ENCODE measurements at places on chromosomes 12 and 14.

- DNase-seq, result no peak
Observed at GRCh38 chr12:125208942-125209341, 143.7 kb downstream of the AACS start.

GRCh38 chr12:184811-185575, 29.0 kb downstream of the SLC6A12 start:
- no peak for DNase-seq

DNA sequence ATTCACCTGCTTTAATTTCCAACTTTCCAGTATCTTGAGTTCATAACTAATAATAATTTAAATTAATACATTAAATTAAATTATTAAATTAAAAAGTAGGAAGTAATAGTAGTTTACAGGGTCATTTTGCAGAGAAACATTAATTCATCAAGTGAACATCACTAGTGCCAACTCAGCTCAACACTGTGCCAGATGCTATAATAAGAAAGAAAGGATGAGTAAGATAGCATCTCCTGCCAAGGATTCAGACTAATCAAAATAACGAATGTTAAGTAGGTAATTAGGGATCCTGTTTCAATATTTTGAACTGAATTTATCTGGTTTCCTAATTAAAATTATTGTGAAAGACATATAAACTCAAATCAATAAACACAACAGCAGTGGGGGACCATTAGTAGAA, 596.7 kb downstream of the SLC6A15 start:
- no peak for DNase-seq

DNA sequence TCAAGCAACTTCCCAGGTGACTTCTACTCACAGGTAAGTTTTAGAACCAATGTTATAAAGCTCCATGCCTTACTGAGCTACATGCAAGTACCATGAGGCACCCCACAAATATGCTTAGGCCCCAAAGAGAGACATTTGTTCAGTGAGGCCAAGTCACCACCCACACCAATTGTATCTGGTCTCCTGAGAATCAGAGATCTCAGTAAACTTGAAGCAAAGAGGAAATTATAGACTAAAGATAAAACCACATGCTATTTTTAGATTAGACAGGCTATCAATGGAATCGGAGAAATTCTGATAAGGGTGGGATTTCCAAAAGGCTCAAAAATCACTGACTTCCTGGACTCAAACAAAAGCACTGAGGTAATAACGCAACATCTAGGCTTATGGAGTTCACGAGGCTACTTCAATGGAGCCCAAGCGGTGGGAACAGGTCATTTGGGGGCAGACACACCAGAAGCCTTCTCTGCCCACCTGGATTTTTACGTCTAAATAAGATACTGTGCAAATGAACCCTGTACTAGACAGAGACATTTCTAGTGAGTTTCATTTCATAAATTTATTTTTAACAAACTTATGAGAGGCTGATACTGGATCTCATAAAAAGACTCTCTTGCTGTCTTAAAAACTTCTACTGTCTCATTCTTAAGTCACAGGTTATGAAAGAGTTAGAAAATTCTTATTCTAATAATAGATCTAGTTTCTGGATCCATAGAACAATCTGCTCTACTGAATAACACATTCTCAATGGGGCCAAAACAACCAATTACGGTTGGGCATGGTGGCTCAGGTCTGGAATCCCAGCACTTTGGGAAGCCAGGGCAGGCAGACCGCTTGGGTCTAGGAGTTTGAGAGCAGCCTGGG, 7.7 kb downstream of the SLC15A4 start:
- DNase-seq, result no peak

GRCh38 chr12:66352197-66352596, 49.9 kb downstream of the HELB start:
- DNase-seq, result no peak

DNA sequence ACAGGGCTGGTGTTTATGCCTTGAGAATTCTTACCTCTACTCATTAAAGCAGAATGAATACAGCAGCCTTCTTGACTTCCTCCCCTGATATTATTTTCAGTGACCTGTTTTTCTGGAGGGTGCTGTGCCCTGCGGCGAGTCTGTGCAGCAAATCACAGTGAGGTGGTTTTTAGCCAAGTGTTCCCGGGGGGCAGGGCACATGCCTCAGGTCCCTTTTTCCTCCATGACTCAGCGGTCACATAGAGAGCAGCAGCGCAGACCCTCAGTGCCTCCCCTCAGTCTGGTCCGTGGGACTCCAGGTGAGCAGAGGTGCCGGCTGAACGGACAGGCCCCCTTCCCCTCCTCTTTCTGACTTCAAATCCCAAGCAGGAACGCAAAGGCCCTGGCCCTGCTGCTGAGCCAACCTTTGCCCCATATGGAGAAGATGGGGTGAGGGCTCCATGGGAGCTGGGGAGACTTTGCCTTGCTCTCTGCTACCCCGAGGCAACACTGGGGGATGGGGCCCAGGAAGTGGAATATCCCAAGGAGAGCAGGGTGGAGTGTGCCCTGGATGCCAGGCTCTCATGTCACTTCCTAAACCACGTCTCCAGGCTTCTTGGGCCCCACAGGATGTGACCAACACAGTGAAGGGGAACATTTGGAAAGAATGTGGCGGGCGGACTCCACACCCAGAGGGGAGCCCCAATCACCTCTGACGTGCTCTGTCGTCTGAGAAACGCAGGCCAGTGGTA, 90.0 kb downstream of the DHRS2 start:
- no peak for DNase-seq

- DNase-seq, result no peak
Observed at GRCh38 chr14:55131370-55132137, 2.5 kb downstream of the LGALS3 start.

DNA sequence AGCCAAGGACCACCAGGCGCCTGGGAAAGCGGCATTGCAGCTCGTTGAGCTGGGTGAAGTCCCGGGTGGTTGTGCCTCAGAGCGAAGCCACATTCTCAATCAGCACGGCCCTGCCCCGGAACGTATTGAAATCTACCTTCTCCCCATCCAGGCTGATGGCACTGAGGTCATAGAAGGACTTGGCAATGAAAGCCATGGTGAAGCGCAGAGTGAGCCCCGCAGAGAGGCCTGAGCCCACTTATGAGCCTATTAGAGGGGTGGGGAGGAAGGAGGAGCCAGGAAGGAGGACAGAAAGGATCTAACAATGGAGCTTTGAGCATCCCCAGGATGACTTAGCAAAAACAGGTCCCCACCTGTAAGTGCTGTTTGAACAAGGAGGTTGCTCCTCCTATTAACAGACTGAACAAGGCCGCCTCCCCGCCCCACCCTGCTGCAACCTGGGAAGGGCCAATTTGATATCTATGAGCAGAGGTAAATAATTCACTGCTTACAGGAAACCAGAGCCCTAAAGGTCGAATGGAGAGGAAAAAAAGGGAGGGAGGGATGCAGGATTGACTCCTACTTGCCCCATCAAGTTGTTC, at the start of gene GPX2:
Gene GPX2 (minus strand): TSS at position 215 of the 581 bp plus-strand sequence. CDS start 19 bp downstream, at position 196.
- peak; percentile 82 for DNase-seq

- no peak for DNase-seq
Observed at GRCh38 chr14:73232984-73233383, 4.3 kb upstream of the PAPLN start.

- no peak for DNase-seq
Observed at GRCh38 chr14:101635749-101636560, 74.7 kb downstream of the DIO3 start.

DNA sequence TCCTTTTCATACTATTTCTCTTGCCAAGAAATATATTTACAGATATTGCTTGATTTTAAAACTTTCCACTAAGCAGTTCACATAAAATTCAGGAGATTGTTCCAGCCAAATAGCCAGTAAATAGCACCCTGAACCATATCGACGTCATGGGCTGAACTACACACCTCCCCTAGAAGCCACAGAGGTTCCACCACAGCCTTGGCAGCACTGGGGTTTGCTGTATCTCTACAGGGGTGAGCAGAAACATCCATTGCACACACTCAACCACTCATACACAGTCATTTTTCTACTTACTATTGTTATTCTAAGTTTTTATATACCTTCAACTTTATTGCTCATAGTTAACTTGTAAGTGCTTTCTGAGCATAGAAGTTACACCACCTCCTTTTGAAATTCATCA, 8.1 kb upstream of the EIF2S3B start:
- no peak for DNase-seq

- DNase-seq, result no peak
Observed at GRCh38 chr12:59036973-59037762, 116.9 kb upstream of the LRIG3 start.

- DNase-seq, result no peak
Observed at GRCh38 chr12:123721245-123721644, 9.1 kb downstream of the ATP6V0A2 start.

DNA sequence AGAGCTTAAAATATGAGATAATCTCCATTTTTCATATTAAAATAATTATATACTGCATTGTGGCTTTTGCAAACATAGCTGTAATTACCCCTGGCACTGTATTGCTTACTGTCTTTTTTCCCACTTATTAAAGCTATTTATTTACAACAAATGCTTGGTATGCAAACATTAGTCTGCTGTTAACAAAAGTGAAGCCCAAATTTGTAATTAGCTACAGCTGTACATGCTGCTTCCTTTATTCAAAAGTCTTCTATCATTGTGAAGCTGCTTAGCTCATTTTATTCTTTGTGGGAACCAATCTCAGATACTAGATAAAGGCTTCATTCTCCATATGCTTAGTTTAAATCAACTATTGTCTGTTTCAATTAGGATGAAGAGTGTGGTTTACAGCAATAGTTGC, 425.8 kb upstream of the FOXG1 start:
- no peak for DNase-seq

- no peak for DNase-seq
Observed at GRCh38 chr12:64895526-64895925, 71.1 kb downstream of the TBC1D30 start.

GRCh38 chr14:79965896-79966295, 245.4 kb downstream of the DIO2 start:
- DNase-seq, result no peak

DNA sequence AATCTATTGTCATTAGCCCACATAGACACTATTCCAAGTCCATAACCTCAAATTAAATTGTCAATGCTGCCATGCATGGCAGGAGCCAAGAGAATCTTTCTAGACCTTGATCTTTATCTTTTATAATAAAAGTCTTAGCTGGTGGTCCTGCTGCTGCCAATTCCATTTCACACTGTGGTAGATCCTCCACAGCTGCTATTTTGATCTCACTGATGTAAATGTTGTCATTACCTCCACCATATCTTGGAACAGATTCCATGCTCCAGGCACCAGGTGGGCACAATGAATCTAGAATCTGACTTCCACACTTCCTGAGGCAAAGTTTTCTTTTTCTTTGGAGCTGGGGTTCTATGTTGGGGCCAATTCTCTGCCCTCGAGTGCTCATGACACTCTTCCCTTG, 161.2 kb downstream of the TMTC3 start:
- no peak for DNase-seq

GRCh38 chr12:2306735-2307134, 253.9 kb downstream of the CACNA1C start:
- no peak for DNase-seq

GRCh38 chr12:103444983-103445382, 50.8 kb downstream of the C12orf42 start:
- no peak for DNase-seq

GRCh38 chr14:34129927-34130552, 179.2 kb upstream of the EGLN3 start:
- DNase-seq, result no peak

GRCh38 chr14:73105727-73106126, 30.6 kb upstream of the PSEN1 start:
- no peak for DNase-seq

GRCh38 chr12:77995436-77996167, 164.9 kb downstream of the NAV3 start:
- DNase-seq, result peak; percentile 58

GRCh38 chr12:67043771-67044170, 225.4 kb upstream of the CAND1 start:
- DNase-seq, result no peak

- DNase-seq, result no peak
Observed at GRCh38 chr14:96090441-96091148, 51.4 kb downstream of the C14orf132 start.

GRCh38 chr14:29085546-29085945, 319.0 kb downstream of the FOXG1 start:
- DNase-seq, result no peak

DNA sequence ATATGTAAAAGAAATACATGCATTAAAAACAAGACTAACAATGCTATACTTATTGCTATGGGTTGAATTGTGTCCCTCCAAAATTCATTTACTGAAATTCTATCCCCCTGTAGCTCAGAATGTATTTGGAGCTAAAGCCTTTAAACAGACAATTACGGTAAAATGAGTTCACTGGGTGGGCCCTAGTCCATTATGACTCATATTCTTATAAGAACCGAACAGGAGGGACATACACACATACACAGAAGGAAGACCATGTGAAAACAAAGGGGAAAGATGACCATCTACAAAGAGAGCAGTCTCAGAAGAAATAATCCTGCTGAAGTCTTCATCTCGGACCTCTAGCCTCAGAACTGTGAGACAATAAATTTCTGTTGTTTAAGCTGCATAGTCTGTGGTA, 77.1 kb upstream of the ANKS1B start:
- no peak for DNase-seq

GRCh38 chr12:89966495-89967240, 258.0 kb upstream of the ATP2B1 start:
- DNase-seq, result no peak

GRCh38 chr12:69039911-69040310, 106.9 kb upstream of the CPM start:
- no peak for DNase-seq

- DNase-seq, result no peak
Observed at GRCh38 chr12:106392759-106393158, 35.2 kb downstream of the POLR3B start.

- no peak for DNase-seq
Observed at GRCh38 chr14:22567437-22567836, 21.6 kb downstream of the DAD1 start.

DNA sequence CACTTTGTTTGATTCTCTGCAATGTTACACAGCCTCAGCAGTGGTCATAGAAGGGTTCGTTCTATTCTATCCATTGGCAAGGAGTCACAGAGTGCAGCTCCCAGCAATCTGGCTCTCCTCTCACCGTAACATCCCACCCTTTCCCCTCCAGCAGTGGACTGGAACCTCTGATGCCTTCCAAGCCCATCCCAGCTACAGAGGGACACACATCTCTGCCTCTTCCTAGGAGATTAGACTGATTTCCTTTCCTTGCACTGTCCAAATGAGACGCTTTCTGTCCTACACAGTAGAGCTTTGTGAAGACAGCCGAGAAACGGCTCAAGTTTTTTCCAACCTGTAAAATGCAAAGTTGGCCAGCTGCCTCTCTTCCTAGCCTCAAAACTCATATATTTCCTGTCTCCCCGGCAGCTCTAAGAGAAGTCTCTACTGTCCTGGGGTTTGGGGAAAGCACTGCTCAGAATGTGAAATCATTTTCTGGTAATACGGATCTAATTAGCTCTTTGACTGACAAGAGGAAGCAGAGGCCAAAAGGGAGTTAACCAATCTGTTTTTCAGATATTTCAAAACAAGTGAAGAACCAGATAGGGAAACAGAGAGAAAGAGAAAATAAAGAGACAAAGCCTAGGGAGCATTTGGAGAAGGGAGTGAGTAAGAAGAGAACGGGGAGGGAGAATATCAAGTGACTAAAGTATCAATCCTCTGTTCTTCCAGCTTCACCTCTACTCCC, 516 bp downstream of the NINJ2 start:
- DNase-seq, result no peak

GRCh38 chr12:112466011-112466422, 47.3 kb downstream of the PTPN11 start:
- no peak for DNase-seq
